ENCODE measurements at places on chromosomes 5 and 9.

DNA sequence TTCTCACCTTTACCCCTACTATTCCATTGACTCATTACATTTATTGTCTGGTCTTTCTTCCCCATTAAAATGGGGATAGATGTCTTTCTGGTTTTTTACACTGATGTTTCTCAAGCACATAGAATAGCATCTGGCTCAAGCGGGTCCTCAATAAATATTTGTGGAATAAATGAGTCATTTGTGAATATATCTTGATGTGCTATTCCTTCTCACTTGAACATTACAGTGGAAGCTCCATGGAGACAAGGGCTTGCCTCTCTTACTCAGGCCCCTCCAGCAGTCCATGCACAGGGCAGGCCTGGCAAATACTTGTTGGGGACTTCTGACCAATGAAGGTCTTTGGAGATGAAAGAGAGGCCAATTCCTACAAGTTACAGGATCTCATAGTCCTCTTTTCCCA is 151.7 kb upstream of the TAS2R1 start:
- no peaks in the 10 kb centered on the region for H3K36me3 ChIP-seq
- H3K4me1 ChIP-seq, result peaks cover 20% of the 10 kb centered on the region
- no peak for DNase-seq
- H3K4me3 ChIP-seq, result no peak overlapping the region
- no peaks in the 10 kb centered on the region for H3K27me3 ChIP-seq

- DNase-seq, result peak; percentile 55
- H3K4me1 ChIP-seq, result no peaks in the 10 kb centered on the region
- no peaks in the 10 kb centered on the region for H3K36me3 ChIP-seq
- peak overlapping the region; percentile 70 for H3K27ac ChIP-seq
These were observed 61.8 kb downstream of the SPATA31C2 start for GRCh38 chr9:88076286-88077070.

DNA sequence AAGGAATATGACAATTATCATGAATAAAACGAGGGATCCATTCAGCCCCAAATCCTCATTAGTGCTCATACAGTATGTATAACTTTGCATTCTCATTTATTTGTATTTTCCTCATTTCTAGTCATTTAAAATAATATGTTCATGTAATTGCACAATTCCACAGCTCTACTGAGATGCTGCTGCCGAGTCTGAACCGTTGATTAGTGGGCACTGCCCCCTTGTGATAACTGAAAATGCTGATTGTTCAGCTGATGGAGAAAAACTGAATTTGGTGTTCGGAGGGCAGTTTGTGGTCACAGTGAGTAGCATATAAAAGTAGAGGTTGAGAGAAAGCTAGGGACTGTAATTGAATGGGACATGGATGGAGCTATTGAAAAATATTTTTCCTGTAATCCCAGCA is 12.2 kb upstream of the GPR151 start:
- no peak overlapping the region for H3K4me3 ChIP-seq
- no peak overlapping the region for H3K27ac ChIP-seq
- no peak for DNase-seq
- H3K4me1 ChIP-seq, result no peaks in the 10 kb centered on the region

DNA sequence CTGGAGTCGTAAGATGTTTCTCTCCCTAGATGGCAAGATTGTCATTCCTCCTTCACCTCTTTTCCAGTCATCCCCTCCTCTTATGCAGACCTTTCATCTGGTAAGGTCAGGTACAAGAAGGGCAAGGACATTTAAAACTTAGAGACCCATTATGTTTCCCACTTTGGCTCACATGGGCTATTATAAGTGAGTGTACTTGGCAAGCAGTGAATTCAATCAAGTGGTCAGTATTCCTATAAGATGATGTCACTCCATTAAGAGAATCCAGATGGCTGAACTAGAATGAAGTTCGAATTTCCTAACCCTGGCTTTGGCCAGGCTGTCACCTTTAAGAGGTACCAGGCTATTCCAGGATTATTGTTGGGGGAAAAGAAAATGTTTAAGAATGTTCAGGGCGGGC is 32.2 kb downstream of the ZNF131 start:
- no peaks in the 10 kb centered on the region for H3K36me3 ChIP-seq
- no peaks in the 10 kb centered on the region for H3K4me1 ChIP-seq
- no peak for DNase-seq
- no peak overlapping the region for H3K4me3 ChIP-seq
- H3K27me3 ChIP-seq, result no peaks in the 10 kb centered on the region

DNA sequence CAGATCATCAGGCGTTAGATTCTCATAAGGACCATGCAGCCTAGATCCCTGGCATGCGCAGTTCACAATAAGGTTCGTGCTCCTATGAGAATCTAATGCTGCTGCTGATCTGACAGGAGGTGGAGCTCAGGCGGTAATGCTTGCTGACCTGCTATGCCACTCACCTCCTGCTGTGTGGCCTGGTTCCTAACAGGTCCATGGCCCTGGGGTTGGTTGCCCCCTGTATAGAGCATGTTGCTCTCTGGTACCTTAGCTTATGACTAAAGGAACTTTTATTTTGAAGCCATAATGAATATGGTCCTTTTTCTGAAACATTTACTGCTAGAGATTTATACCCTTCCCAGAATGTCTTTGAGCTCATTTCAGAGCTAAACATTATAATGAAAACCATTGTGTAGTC is 3.1 kb downstream of the MAN2A1 start:
- no peak for DNase-seq
- H3K27ac ChIP-seq, result no peak overlapping the region
- no peaks in the 10 kb centered on the region for H3K36me3 ChIP-seq
- no peaks in the 10 kb centered on the region for H3K27me3 ChIP-seq
- H3K4me1 ChIP-seq, result 0 out of 2 replicates have a peak, but pooled peaks cover 6% of the 10 kb centered on the region

DNA sequence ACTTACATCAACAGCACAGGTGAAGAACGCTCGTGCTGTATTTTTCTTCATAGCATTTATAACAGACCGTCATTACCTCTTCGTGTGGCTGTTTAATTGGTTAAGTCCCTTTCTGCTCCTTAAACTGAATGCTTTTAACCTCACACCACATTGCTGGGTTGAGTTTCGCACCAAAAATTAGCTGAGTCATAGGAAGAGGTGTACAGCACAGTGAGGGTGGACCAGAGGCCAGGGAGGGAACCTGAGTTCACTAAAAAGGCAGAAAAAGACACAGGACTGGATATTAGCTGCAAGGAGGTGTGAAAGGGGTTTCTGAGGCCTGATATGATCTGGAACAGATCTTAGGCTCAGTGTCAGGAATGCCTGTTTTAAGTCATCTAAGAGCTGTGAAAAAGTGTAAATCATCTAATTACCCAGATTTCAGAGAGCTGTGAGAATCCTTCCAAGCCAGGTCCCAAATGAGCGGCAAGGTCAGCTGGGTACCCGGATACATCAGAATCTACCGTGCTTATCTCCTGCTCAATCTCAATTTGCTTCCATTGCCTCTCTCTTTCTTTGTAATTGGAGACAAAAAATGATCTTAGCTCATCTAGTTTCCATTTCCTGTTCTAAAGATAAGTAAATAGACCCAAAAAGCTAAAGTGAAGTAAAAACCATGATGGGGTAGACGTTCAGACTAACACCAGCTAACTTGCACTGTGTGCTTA is 7.1 kb upstream of the CFAP90 start:
- no peak overlapping the region for H3K4me3 ChIP-seq
- DNase-seq, result no peak
- no peak overlapping the region for H3K27ac ChIP-seq
- H3K27me3 ChIP-seq, result no peaks in the 10 kb centered on the region
- H3K36me3 ChIP-seq, result no peaks in the 10 kb centered on the region
- H3K4me1 ChIP-seq, result no peaks in the 10 kb centered on the region

DNA sequence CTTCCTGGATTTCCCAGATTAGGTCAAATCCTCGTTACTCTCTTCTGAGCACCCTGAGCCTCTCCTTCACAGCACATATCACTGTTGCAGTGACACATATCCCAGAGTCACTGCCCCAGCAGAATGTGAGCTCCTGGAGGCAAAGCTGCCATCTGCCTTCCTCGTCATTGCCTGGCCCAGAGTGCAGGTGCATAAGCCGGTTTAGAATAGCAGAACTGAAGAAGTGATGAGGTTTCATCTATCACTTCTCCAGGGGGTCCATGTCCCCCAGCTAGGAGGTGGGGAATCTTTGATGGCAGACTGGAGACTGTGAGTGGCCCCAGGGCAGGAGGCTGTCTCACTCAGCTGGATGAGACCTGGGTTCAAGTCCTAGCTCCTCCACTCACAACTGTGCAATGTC is 25.8 kb downstream of the NIPAL4 start:
- H3K36me3 ChIP-seq, result no peaks in the 10 kb centered on the region
- H3K4me1 ChIP-seq, result no peaks in the 10 kb centered on the region
- H3K4me3 ChIP-seq, result no peak overlapping the region
- no peak for DNase-seq

DNA sequence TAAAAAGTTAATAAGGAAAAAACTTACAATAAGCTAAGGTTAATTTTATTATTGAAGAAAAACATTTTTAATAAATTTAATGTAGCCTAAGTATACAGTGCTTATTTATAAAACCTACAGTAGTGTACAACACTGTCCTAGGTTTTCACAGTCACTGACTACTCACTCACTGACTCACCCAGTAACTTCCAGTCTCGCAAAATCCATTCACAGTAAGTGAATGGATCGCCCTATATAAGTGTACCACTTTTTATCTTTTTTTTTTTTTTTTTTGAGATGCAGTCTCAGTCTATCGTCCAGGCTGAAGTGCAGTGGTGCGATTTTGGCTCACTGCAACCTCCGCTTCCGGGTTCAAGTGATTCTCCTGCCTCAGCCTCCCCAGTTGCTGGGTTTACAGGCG is 47.7 kb downstream of the FNIP1 start:
- no peaks in the 10 kb centered on the region for H3K36me3 ChIP-seq
- no peak overlapping the region for H3K27ac ChIP-seq
- no peak for DNase-seq
- no peak overlapping the region for H3K4me3 ChIP-seq

GRCh38 chr5:140631036-140631417 is 1.9 kb downstream of the CD14 start:
- no peaks in the 10 kb centered on the region for H3K36me3 ChIP-seq
- H3K4me1 ChIP-seq, result peaks cover 4% of the 10 kb centered on the region
- H3K4me3 ChIP-seq, result no peak overlapping the region
- DNase-seq, result no peak
- no peaks in the 10 kb centered on the region for H3K27me3 ChIP-seq

DNA sequence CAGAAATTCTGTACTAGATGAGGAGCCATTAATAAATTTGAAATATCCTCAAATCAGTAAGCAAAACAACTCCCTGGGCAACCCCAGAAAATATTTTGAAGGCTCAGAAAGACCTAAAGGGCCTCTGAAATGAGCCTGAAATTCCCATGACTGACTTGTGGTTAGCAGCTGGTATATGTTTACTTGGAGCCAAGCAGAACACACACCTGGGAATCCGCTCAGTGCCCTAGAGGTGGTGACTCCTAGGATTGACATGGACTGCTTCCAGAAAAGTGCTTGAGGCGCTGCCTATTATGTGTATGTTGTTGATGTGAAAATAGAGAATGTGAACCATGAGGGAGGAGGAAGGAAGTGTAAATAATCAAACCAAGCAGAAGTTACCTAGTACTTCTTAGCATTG is 14.7 kb downstream of the RFK start:
- no peak overlapping the region for H3K4me3 ChIP-seq
- H3K36me3 ChIP-seq, result no peaks in the 10 kb centered on the region
- DNase-seq, result peak; percentile 34
- no peaks in the 10 kb centered on the region for H3K27me3 ChIP-seq

- H3K4me3 ChIP-seq, result no peak overlapping the region
- DNase-seq, result no peak
- no peak overlapping the region for H3K27ac ChIP-seq
- H3K36me3 ChIP-seq, result no peaks in the 10 kb centered on the region
These were observed 205.0 kb upstream of the PRDM9 start for GRCh38 chr5:23302438-23302837.

DNA sequence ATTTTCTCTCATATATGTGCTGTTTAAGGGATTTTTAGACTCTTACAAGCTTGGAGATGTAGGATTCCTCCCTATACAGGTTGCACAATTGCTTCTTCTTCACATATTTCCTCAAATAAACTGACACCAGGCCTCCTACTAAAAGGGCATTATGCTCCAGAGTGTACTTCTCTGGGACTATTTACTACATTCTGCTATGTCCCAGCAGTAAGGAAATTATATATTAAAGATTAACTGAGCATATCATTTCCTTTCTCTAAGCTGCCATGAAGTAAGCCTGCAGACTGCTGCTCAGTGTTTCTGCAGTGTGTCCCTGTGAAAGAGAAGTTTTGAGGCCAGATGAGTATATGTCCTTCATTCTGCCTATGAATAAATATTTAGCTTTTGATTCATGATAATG is 356.9 kb upstream of the NUDT12 start:
- H3K36me3 ChIP-seq, result no peaks in the 10 kb centered on the region
- no peaks in the 10 kb centered on the region for H3K4me1 ChIP-seq
- H3K4me3 ChIP-seq, result no peak overlapping the region
- H3K27me3 ChIP-seq, result no peaks in the 10 kb centered on the region
- no peak for DNase-seq
- H3K27ac ChIP-seq, result no peak overlapping the region

DNA sequence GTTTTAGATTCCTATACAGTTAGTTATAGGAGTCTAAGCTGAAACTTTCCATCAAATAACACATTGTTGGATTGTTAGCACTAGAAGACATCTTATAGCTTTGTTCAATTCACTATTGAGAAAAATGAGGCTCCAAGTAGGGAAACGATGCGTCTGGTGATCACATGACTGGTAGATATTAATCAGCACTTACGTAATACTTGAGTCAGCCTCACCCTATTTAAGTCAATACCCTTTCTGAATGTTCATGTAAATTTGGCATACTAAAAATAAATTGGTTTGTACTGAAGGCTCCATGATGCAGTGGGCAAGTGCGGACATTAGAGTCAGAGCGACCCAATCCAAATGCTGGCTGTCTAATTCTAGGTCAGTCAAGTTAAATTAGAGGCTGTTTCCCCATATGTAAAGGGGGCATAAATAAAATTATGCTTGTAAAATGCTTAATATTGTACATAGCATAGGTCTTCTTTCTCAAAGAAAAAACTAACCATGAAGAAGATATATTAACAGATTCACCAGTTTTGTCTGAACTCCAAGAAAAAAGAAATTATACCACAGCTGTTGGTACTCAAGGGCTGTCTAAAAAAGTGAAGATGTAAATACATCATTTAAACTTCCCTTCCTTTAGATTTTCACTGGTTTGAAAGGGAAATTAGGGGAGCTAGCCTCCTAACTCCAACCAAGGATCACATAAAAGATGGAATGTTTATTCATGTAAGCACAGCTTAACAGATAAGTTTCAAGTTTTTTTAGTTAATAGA is 406.6 kb upstream of the TLE4 start:
- no peak for DNase-seq
- no peak overlapping the region for H3K27ac ChIP-seq
- H3K4me1 ChIP-seq, result no peaks in the 10 kb centered on the region
- H3K27me3 ChIP-seq, result no peaks in the 10 kb centered on the region

- no peak overlapping the region for H3K27ac ChIP-seq
- H3K27me3 ChIP-seq, result no peaks in the 10 kb centered on the region
- H3K4me3 ChIP-seq, result no peak overlapping the region
- DNase-seq, result no peak
These were observed 30.2 kb downstream of the CDHR2 start for GRCh38 chr5:176579323-176579722.

GRCh38 chr9:90296539-90296938 is 346.1 kb downstream of the DIRAS2 start:
- no peaks in the 10 kb centered on the region for H3K27me3 ChIP-seq
- no peaks in the 10 kb centered on the region for H3K36me3 ChIP-seq
- H3K4me3 ChIP-seq, result no peak overlapping the region
- no peaks in the 10 kb centered on the region for H3K4me1 ChIP-seq

GRCh38 chr5:54476682-54477081 is 21.2 kb downstream of the HSPB3 start:
- H3K27me3 ChIP-seq, result no peaks in the 10 kb centered on the region
- no peaks in the 10 kb centered on the region for H3K36me3 ChIP-seq
- DNase-seq, result no peak
- H3K4me3 ChIP-seq, result no peak overlapping the region
- H3K27ac ChIP-seq, result no peak overlapping the region
- H3K4me1 ChIP-seq, result no peaks in the 10 kb centered on the region

GRCh38 chr5:177526191-177526590 is 9.4 kb upstream of the DDX41 start:
- no peaks in the 10 kb centered on the region for H3K4me1 ChIP-seq
- H3K27me3 ChIP-seq, result no peaks in the 10 kb centered on the region
- H3K27ac ChIP-seq, result no peak overlapping the region

Measured in Caco-2 (cell line).